ENCODE measurements at places on chromosomes 12 and 14.

GRCh38 chr12:62426089-62426488 is 40.5 kb upstream of the MON2 start:
- DNase-seq: no peak

- DNase-seq: no peak
Observed at GRCh38 chr12:65415826-65416225, 137.3 kb downstream of the MSRB3 start.

DNA sequence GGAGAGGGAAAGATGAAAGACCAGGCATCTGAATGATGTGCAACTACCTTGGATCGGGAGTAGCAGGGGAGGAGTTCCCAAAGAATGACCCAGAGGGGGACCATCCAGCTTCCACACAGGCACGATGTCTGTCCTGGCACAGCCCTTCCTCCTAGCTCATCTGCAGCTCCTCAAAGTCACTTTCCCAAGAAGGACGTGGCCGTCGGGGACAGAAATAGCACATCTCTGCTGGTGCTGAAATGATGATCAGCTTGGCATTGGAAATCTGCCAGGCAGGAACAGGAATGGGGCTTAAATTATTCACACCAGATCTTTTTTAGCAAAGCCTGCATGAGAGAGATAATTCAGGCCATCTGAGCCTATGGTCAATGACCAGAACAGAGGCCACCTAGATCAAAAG is 41.7 kb downstream of the TSPAN11 start:
- no peak for DNase-seq

DNA sequence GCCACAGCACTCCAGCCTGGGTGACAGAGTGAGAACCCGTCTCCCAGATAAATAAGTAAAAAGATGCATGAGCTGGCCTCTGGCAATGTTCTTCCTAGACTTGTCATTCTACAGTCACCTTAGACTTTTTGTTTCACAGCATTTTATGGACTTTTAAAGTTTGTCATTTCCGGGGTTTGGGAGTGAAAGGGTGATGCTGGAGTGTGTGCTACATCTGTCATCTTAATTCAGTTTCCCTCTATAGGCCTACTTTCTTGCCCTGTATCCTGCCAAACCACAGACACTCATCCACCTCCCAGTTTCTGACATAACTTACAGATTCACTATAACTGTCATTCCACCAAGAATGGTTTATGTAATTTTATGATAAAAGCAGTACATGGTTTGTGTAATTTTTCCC is 166.7 kb upstream of the PARP11 start:
- no peak for DNase-seq

- no peak for DNase-seq
Observed at GRCh38 chr12:2336409-2336829, 283.6 kb downstream of the CACNA1C start.

DNA sequence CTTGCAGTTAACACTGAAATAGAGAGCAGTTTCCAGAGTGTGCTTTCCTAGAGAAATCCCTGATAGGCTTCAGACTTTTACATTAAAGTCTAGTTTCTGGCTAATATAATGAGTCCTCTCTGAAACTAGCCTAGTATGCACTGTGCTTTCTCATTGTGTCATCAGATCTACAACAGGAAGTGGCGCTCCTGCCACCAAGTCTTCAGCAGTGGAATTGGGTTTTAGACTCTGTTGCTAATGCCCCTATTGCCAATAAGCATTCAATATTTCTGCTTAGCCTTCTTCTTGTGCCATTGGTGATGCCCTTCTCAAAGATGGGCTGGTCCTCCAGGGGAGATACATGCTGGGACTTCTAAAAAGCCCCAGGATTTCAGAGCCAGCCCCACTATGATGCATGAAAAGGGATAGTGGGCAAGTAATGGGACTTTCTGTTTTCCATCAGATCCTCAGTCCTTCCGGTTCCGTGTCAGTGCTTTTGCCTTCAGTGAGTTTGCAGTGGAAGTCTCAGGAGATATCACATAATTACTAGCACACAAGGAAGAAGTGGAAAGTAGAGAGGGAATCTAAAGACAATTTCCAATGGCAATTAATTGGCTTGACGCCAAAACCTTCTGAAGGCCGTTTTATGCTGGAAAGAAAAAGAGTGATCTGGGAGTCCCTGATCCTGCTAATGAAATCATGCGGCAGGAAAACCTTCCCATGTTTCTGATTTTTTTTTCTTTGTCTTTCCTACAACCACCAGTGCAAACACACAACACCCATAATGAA is 50.0 kb downstream of the SSPN start:
- no peak for DNase-seq

- DNase-seq: no peak
Observed at GRCh38 chr12:121240484-121241101, 30.7 kb downstream of the P2RX4 start.

DNA sequence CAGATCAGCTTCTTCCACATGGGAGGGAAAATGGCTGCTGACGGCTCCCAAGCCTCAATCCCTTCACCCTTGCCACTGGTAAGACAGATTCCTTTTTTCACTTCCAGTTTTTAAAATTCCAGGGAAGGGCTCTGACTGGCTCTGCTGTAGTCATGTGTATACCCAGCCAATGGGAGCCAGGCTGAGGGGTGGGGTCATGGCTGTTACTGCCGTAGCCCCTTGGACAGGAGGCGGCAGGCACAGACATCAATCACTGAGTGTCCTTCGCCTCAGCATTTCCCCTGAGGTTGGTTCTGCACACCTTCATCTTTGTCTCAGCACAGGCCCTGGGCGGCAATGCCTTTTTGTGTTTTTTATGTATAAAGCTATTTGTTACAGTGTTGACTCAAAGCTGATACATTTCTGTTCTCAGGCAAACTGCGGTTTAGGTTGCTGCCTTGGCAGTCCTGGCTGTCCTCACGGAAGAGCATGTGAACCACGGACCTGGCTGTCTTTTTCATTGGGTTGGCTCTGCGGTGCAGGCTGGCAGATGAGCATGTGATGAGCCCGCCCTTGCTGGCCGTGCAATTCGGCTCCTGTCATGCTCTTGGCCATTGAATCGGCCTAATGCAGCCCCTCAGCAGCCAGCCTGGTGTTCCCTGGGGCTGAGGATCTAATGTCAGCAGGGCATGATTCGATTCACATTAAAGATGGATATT is 74.3 kb downstream of the PPM1A start:
- no peak for DNase-seq

DNA sequence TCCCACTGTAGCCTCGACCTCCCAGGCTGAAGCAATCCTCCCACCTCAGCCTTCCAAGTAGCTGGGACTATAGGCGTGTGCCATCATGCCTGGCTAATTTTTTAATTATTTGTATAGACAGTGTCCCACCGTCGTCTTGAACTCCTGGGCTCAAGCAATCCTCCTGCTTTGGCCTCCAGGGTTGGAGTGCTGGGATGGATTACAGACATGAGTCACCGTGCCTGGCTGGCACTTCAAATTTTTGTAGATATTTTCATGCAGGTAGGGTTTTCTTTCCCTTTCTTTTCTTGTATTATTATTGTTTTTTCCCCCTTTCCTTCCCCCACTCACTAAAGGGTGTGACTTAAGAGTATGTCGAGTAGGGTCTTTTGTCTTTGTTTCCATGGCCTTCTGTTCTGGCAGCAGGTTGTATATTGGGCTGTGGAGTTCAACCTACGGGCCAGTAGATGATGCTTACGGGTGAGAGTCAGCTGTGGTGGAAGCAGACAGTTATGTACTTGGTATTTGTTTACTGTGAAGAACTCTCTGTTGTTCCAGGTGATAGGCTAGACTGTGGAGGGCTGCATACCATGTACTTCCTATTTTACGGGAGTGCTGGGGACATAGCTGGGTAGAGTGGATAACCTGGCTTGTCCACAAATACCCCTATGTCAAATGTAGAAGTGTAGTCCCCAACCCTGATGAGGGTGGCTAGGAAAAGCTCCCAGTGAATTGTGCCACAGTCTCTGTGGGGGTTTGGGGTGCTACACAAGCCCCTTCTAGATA is 30.7 kb downstream of the RAD51B start:
- DNase-seq: no peak

- DNase-seq: no peak
Observed at GRCh38 chr12:57377103-57377840, 53.6 kb downstream of the R3HDM2 start.

- DNase-seq: peak; percentile 13
Observed at GRCh38 chr12:85280165-85280983, at the start of gene ALX1. Gene ALX1, plus strand, starts transcription at chr12:85280220. Its CDS starts 42 bp downstream, at chr12:85280262.

DNA sequence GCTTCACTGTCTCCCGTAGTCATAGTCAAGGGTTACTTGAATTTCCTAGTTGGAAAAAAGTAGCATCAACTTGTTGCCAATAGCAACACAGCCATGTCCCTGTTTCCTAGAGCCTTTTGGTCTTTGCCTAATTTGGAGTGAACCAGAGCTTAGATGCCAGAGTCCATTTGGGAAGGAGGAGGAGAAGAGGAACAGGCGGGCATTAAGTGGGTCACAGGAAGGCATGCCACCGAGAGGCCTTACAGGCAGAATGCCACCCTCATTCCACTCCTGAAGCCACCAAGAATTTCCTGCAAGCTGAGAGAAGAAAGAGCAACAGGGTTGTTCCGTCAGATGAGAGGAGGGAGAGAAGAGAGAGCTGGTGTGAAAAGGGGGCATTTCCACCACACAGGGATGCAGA is 339.5 kb downstream of the DPF3 start:
- DNase-seq: no peak

DNA sequence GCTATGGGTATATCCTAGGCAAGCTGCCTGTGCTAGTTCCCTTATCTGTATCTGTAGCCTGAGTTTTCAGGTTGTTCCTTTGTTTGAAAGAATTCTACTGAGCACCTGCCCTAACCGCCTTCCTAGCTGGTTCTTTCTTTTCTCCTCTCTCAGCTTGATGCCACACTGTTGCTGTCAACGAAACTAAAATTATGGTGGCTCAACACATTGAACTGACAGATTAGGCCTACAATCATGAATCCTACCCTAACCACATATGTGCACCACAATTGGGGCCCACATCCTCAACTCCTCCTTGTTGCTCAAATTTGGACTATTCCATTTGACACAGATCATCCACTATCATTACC is 36.2 kb upstream of the RESF1 start:
- no peak for DNase-seq

DNA sequence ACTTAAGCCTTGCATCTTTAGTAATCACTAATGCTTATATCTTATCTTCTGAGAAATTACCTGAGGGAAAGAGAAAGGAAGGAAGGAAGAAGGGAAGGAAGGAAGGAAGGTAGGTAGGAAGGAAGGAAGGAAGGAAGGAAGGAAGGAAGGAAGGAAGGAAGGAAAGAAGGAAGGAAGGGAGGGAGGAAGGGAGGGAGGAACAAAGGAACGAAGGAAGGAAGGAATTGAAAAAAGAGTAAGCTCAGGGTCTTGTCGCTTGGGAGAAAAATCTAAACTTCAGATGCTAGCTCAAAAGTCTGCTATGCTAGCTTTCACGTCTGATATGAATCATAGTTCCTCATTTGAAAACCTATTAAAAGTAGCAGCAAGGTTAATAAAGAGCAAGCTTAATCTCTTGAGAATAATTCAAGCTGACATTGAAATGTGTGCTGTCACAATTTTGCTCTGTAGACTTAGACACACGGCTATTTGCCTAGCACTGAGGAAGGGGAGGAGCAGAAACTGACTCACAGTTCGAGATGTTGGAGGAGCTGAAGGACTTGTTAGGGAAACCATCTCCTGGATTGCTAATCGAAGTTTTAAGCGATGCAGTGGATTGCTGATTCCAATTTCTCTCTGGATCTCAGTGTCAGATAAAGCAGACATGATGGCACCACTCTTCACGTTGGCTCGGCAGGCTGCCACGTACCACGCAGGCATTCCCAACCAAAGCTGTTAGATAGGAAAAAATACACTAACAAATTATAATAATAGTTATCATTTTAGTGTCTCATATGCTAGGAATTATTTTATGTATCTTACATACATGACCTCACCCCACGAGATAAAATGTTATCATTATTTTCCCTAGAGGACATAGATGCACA is 216.7 kb downstream of the ACSS3 start:
- DNase-seq: no peak

DNA sequence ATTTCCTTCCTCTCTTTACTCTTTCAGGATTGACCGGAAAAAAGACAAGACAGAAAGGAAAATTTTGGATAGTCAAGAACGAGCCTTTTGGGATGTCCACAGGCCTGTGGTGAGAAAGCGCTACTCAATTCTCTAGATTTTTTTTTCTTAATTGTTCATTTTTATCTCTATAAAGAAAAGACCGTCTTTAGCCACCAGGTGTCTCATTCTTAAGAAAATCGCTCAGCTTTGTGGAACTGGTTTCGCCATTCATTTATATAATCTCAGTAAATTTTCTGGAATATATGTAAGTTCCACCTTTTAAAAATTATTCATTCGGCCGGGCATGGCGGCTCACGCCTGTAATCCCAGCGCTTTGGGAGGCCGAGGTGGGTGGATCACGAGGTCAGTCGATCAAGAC is 421.1 kb downstream of the DPF3 start:
- DNase-seq: no peak

DNA sequence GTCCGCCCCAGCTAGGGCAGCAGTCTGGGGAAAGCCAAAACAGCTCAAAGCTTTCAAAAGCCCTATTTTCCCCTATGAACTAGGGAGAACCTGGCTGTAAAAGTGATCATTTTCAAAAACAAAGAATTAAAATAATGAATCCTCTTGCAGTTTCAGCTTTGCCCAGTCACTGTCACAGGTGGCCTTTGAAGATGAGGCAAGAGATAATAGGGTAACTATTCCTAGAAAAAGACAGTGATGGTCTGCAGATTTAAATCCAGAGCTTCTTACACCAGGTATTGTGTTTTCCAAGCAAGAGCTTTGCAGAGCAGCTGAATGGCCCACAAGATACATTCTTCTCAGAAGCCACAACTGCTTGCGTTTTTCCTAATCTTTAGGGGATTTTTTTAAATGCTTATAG is 80.2 kb upstream of the NUDT4 start:
- DNase-seq: no peak

DNA sequence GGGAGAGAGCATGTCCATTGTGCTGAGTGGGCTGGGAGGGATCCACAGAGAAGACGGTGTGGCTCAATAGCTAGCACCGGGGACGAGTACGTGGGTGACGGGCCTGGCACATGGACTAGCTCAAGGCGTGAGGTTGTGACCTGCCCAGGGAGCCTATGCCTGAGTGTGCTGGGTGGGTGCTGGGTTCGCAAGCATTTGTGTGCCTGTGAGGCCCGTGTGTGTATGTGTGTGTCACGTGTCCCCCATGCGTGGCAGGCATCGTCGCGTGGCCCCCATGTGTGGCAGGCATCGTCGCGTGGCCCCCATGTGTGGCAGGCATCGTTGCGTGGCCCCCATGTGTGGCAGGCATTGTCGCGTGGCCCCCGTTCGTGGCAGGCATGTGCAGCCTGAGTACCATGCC is 109.2 kb downstream of the TMEM121 start:
- DNase-seq: no peak

- no peak for DNase-seq
Observed at GRCh38 chr12:50302686-50303085, 19.4 kb upstream of the LIMA1 start.

Measured in NCI-H1092 (cell line).